ENCODE measurements at places on chromosomes 2 and 18.

DNA sequence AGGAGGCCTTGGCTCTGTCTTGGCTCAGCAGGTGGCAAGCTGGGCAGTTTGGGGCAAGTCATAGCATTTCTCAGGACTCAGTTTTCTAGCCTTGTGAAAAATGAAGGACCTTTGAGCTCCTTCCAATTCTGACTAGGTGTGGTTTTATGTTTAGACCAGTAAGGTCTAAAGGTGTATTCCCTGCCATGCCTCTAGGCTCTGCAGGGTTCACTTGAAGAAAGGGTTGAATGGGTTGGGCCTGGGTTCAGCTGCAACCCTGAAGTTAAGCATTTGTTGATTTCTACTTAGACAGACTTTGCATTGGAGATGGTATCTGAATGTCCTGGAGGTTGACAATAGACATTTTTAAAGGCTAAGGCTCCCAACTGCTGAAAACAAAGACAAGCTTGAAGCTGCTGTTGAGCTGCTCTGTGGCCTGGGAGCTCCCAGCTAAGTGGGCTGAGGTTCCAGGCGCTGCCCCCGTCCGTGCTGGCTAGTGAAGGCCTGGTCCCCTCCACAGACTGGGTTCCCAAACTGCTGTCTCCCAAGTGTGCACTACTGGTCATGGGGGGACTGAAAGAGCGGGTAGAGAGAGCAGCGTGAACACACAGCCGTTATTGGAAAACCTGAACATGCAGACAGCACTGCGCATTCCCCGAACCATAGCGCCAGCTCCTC lies 100.7 kb upstream of the SMAD7 start:
- DNase-seq = no peak

DNA sequence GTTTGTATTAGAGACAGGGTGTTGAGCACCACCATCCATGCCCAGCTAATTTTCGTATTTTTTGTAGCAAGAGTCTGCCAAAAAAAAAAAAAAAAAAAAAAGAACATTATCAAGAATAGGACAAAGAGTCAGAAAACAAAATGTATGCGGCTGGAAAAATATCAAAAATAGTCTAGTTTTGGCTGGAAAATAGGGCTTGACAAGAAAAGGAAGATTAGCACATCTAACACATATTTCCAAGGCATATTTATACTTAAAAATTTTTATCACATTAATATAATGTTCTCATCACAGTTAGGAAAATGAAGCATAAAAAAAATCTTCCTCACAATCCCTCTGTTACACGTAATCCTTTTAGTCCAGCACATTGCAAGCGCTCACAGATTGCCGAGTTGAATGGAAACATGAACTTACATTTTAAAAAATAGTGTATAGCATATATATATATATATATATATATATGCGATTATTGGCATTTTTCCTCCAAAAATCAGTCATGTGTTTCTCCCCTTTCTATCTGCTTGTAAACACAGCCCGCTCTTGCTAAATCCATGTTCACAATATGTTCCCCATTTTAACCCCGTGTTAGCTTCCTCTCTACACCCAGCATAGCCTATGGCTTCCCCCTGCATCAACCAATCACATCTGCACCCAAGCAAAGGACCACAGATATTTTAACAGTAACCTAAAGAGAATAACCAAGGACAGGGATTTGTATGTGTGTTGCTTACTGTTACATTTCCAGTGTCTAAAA lies 183.0 kb downstream of the AFF3 start:
- DNase-seq = no peak

- DNase-seq = no peak
Measured at GRCh38 chr18:76720683-76721082, 101.7 kb upstream of the ZNF236 start.

GRCh38 chr2:181376442-181376841 lies 80.7 kb upstream of the ITGA4 start:
- DNase-seq = no peak

- DNase-seq = no peak
Measured at GRCh38 chr18:55306359-55307024, 281.5 kb downstream of the TCF4 start.

DNA sequence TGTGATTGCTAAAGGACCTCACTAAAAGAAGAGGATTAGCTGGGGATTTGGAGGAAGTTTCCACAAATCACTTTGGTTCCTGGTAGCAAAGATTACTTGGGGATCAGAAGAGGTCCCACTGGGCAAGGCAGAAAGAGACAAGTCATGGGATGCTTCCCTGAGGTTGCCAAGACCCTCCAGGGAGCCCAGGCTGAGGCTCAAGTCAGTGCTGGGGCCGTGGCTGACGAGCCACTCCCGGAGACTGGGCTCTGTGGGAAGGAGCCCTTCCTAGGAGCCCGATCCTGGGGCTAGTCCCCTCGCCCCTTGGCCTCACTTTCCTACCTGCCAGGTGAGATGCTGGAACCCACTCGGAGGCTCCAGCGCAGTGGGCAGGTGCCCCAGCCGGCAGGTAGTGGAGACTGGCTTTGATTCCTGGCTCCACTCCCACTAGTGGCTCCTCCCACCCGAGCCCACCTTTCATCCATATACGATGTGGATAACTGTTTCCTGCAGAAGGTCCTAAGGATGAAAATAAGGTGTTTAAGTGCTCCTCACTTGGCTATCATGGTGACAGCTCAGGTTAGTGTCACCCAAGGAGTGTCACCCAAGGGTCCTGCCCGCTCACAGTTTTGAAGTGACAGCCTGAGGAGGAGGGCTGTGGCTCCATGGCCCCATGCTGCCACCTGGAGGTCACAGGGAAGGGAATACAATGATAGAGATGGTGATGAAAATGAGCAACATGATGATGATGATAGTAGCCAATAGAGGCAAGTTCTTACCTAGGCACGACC lies 100.5 kb downstream of the CAPN13 start:
- peak; percentile 41 for DNase-seq

DNA sequence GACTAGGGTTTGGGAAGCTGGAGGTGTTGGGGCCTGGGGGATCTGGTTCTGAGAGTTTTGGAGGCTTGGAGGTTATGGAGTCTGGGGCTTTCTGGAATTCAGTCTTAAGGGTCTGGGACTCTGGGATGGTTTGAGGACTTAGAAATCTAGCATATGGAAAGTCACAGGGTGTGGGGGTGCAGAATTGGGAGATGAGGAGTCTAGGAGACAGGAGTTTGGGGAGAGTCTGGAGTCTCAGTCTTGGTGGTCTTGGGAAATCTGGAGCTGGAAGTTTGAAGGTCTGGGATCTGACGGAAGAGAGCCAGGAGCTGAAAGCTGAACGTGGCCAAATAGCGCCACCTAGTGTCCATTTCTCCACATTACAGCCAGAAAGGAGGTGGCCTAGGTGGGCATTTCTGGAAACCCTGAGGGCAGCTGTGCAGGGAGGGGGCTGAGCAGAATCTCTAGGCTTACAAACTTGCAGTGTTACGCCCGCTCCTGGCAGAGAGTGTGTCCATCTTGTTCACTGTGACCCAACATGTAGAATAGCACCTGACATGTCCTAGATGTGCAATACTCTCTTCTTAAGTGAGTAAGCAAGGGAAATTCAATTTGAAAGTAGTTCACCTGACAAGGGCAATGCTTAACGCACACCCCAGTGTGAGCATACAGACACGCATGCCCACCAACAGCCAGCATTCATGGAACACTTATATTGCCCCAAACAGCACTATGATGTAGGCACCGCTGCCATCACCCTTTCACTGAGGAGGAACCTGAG lies 204.8 kb downstream of the TFCP2L1 start:
- DNase-seq = no peak
